Fibroblast of mammary gland (primary cell): ENCODE measurements at places on chromosomes 7 and 10.

- DNase-seq, result no peak
Measured at GRCh38 chr10:127854769-127855590, 37.8 kb downstream of the CLRN3 start.

- no peak for DNase-seq
Measured at GRCh38 chr7:125136341-125136740, 206.7 kb upstream of the POT1 start.

- no peak for DNase-seq
Measured at GRCh38 chr7:74473116-74473515, 19.4 kb downstream of the GTF2IRD1 start.

GRCh38 chr7:77444123-77444522, 28.0 kb upstream of the GSAP start:
- peak; percentile 40 for DNase-seq

- DNase-seq, result peak; percentile 81
Measured at GRCh38 chr7:34091321-34091917, 186.1 kb downstream of the BMPER start.

GRCh38 chr7:100369105-100369504, 4.2 kb upstream of the PILRA start:
- no peak for DNase-seq

- DNase-seq, result no peak
Measured at GRCh38 chr10:111057006-111057405, 19.8 kb upstream of the ADRA2A start.

GRCh38 chr7:34333184-34333583, 324.8 kb upstream of the NPSR1 start:
- no peak for DNase-seq
